Kidney glomerular epithelial cell (primary cell): ENCODE measurements at places on chromosomes 4 and X.

DNA sequence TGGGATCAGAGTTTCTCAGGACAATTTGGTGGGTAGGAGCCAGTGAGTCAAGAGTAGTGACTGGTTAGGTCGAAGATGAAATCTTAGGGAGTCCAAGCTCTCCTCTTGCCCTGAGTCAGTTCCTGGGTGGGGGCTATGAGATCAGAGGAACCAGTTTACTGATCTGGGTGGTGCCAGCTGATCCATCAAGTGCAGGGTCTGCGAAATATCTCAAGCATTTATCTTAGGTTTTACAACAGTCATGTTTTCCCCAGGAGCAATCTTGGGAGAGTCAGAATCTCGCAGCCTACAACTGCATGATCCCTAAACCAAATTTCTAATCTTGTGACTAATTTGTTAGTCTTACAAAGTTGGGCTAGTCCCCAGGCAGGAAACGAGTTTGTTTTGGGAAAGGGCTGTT is 1833.2 kb upstream of the PCDH7 start:
- no peak for DNase-seq

- DNase-seq = no peak
Observed at GRCh38 chrX:11609109-11609508, 56.6 kb downstream of the ARHGAP6 start.

DNA sequence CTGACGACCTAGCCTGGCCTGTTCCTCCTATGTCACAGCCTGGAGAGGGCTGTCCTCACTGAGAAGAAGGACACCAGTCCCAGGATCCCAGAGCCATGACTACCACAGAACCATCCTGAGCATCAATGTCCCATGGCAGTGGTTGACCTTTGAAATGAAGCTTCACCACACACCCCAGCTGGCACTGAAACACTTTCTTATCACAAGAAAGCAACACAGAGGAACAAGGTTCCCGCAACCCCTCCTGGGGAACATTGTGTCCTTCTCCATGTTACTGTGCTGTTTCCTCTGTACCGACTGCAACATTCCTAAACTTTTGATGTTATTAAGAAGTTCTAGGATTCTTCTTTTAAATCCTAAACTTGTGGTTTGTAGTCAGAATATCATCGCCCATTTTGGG is 21.2 kb upstream of the FAM156A start:
- no peak for DNase-seq

DNA sequence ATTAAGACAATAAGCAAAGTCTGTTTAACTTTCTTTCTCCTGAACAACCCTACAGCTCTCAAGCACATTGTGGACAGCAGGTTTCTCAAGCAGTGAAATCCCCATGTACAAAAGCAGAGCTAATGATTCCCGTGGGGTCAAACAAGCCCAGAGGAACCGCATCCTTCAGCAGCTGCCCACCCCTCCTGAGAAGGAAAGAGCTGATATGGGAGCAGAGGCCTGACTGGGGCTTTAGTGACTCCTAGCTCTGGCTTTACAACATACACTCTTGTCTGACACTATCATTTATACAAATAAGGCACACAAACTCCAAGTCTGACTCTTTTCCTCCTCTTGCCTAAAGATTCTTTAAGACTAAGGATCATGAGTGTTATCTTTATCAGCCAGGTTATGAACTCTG is 32.8 kb downstream of the HDAC8 start:
- DNase-seq = no peak

GRCh38 chr4:148443512-148444295 is 1.5 kb upstream of the NR3C2 start:
- no peak for DNase-seq
